ENCODE measurements at places on chromosomes 5 and 9. TPM values are rescaled to one million over a fixed set of nuclear protein-coding genes. Genes with fewer than 3 reads are reported as not detected.

- DNase-seq = no peak
Observed at GRCh38 chr5:150204590-150204960, 14.7 kb downstream of the SLC6A7 start.

GRCh38 chr5:178991190-178992145 is 3.7 kb downstream of the GRM6 start:
- DNase-seq = no peak

Gene TMEM141
- total RNA-seq = 306 TPM

DNA sequence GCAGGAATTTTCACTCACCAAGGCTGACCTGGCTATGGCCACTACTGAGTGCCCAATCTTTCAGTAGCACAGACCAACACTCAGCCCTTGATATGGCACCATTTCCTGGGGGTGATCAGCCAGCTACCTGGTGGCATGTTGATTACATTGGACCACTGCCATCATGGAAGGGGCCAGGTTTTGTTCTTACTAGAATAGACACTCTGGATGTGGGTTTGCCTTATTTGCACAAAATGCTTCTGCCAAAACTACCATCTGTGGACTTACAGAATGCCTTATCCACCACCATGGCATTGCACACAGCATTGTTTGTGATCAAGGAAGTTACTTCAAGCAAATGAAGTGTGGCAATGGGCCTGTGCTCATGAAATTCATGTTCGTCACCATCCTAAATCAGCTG is 69.7 kb upstream of the SH3GL2 start:
- no peak for DNase-seq

Gene ZNF454
- total RNA-seq = not detected
